ENCODE measurements at places on chromosomes 6 and 20.

DNA sequence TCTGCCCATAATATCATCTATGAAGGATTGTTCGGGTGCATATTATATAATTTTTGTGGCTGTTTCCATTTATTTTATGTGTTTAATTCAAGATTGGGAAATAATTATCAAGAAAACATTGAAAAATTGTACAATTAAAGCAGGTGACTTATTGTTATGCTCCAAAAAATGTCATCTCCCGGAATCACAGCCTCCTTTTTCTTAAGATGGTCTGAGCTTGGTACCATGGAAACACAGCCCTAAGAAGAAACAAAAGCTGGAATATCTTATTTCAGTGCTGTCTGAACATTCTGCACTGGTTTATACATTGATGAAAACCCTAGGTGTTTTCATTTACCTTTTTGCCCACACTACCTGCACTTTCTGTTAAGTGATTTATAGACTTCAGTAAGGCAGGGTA is 367.2 kb downstream of the ARHGAP18 start:
- DNase-seq: no peak

DNA sequence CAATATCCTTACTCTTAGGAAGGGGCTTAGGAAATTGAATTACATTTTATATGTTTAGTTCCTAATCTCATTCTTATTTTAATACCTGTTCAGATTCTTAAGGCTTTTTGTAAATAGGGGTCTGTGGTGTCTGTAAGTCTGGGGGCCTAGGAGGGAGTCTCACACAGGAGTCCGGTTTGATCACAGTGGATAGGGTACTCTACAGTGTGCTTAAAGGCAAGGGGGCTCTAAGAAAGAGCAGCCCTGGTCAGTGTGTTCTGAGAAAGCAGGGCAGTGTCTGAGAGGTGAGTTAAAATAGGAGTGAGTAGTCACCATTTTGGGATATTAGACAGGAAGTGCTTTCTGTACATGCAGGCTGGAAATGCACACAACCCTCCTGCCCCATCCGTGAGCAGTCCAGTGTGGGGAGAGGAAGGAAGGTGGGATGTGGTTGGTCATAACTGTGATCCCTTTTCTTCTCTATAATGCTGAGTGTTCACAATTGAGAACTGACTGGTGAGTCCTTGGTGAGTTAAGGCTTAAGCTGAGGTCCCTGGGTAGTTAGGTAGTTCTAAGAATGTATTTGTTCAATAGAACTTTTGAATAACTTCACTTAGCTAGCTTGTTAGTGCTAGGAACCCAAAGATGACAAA is 50.0 kb downstream of the CDKAL1 start:
- DNase-seq: no peak

- no peak for DNase-seq
These were observed 119.3 kb upstream of the RALGAPA2 start for GRCh38 chr20:20831794-20832193.

- no peak for DNase-seq
These were observed 44.0 kb downstream of the PANK2 start for GRCh38 chr20:3933218-3933617.

DNA sequence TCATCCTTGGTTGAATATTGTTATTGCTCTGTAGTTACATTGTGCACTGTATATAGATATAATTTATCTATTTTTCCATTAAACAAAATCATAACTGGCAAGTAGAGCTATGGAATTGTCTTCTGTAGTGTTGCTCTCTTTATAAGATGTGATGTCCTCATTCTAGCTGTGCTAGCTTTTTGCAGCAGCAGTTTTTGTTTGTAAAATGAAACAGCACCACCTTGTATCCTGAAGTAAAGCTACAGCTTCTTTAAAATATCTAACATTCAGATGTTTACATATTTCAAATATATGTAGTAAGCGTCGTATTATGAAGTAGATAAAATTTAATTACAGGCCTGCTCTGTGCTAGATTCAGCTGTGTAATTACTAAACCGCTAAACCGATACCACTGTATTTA is 328.8 kb upstream of the MANEA start:
- no peak for DNase-seq

DNA sequence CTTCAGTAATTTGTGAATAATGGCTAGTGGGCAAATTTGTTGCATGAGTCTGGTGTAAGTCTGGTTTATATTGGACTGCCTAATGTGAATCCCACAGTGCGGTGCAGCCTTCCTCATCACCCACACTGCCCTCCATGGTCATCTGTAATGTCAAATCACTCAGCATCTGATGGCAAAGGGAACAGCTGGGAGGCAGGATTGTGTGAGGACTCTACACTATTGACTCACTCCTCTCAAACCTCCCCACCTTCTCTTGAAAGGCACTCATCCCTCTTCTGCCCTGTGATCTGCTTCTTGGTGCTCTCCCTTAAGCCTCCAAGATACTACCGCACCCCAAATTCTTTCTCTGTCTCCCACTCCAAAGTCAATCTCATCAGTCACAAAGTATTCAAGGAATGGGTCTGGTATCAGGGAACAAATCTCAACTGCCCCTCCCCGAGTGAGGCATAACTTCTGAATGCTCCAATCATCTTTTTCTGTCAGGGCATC is 146.0 kb upstream of the BEND6 start:
- no peak for DNase-seq

GRCh38 chr6:141688916-141689315 is 443.8 kb upstream of the GJE1 start:
- DNase-seq: no peak

DNA sequence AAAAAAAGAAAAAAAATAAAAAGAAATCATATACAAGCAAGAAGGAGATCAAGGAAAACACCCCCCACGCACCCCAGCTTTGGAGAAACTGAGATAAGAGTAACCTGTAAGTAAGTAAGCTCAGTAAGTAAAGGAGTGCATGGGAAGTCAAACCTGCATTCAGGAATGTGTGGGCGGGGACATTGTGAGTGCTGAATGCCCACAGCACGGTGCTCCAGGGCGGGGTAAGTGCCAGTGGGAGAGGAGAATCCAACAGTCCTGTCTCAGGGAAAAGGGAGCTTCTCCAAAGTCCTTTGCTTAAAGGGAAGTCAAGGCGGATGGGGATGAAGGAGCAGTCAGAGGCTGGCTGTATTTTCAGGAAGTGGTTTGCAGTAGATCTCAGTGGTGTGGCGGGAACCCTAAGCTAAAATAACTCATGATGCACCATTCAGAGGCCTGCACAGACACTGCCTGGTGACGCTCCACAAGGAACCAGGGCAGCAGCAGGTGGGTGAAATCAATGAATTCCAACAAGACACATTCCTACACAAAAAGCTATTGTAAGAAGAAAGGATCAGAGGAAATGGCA is 368.0 kb downstream of the QKI start:
- no peak for DNase-seq

GRCh38 chr20:25083141-25083772 is 1.3 kb upstream of the VSX1 start:
- no peak for DNase-seq

DNA sequence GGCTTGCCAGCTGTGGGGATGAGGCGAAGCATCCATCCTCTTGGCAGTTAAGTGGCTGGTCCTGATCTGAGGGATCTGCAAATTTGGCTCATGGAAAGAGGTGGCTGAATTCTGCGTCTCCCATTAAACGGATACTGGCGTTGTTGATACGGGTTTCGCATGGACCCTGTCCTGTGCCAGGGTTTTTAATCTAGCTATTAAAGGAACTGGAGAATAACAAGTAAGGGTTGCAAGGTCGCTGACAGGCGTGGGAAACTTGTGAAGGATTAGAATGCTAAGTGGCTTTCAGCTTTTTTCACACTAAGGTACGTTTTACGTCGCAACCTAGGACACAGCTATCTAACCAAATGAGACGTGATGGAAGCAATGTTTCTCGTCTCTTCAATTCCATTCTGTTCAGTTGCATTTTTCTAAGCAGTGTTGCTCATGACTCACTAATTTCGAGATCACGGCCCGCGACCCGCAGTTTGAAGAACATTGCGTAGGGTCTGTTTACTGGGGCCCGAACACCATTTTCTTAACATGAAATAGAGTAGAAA is 852 bp downstream of the GMNN start:
- no peak for DNase-seq

DNA sequence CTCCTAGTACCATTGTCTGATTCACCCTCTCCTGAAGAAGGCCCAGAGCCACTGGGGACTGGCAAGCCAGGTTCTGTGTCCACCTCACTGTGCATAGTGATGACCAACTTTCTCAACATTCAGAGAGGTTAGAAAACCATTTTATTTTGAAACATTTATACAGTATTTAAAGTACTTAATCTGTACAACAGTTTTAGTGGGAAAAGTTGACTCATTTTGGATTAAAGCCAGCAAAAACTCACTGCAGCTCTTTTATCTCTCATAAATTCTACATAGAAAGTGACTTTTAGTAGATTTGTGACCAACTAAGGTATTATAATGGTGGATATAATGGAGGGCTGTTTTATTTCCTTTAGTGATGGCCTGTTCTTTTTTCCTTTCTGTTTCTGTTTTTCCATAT is 9.7 kb downstream of the TULP4 start:
- no peak for DNase-seq

- DNase-seq: no peak
These were observed 38.9 kb downstream of the FYN start for GRCh38 chr6:111834356-111834755.

DNA sequence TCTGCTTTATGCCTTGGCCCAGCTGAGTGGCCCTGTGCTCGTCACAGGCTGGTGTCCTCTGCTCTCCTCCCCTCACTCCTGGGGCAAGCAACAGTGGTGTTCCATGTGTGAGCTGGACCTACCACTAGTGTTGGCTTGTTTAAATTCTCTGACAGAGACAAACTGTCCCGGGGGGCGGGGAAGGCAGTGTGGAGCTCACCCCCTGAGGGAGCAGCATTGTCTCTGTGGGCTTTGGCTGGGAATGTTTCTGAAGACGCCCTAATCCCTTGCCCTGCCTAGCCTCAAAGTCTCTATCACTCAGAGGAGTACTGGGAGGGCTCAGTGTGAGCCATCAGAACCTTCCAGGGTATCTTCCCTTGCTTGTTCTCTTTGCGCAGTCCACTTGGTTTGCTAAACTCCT is 5.2 kb upstream of the VEGFA start:
- no peak for DNase-seq
